Fibroblast of the aortic adventitia (primary cell): ENCODE measurements at places on chromosomes 7 and 10.

- DNase-seq: no peak
These were observed 47.7 kb upstream of the SFMBT2 start for GRCh38 chr10:7458556-7458955.

DNA sequence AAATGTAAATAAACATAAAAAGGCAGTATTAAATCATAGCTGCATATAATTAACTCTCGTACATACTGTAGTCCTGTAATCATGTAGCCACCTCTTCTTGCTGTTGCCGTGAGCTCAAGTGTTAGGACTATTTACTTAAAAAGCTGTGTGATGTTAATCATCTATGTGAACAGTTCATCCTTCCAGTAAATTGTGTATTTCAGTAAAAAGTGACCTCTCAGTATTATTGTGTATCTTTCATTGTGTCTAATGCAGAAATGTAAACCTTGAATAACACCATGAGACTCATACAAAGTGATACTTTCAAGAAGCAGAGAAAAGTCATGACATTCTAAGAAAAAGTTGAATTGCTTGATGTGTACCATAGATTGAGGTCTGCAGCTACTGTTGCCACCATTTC is 38.0 kb downstream of the ADD3 start:
- DNase-seq: no peak

DNA sequence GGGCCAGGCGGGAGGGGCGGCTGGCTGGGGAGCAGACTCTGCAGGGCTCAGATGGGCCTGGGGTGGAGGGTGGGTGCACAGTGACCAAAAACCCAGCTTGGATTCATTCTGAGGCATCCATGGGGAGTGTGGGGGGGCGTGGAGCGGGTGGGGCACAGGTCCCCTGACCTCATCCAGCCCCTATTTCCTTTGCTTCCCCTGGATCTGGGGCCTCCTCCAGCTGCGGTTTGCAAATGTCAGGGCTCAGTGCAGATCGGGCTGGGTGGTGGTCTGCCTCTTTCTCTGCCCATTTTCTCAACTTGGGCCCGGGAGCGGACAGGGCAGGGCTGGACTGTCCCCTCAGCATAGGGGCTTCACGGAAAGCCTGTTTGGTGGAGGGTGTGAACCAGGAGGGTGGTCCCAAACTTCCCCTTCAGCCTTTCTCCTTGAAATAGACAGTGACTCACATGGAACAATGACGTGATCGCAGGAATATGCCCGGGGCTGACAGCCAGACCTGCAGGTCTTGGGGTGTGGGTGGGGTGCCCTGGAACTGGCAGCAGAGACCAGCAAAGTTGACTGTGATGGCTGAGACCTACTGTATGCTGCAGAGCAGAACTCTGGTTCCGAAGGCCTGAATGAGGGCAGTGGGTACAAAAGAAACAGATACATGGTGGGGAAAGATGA is 72.9 kb upstream of the PODXL start:
- peak; percentile 73 for DNase-seq

DNA sequence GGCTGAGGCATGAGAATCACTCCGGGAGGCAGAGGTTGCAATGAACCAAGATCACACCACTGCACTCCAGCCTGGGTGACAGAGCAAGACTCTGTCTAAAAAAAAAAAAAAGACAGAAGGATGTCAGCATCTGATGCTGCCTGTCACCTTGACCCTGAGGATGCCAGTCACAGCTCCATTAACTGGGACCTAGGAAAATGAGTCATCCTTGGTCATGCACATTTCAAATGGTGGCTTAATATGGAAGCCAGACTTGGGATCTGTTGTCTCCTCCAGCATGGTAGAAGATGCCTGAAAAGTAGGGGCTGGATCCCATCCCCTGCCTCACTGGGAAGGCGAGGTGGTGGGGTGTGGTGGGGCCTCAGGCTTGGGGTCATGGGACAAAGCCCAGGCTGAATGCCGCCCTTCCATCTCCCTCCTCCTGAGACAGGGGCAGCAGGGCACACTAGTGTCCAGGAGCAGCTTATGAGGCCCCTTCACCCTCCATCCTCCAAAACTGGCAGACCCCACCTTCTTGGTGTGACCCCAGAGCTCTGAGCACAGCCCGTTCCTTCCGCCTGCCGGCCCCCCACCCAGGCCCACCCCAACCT is 1.3 kb downstream of the NOS3 start:
- no peak for DNase-seq

DNA sequence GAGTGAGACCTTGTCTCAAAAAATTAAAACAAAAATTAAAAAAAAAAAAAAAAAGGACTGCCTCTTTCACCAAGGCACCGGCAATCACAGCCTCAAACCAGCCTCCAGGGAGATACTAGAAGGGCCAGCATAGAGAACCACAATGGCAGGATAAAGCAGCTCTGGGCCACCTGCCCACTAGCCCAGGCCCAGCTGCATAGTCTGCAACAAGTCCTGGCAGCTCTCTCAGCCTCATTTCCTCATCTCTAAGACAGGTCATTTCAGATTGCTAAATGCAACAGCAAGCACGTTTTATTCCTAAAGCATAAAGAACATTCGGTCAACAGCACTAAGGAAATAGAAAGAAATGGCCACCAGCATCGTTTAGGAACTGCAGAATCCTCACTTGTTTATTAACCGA is 28.8 kb downstream of the XPNPEP1 start:
- DNase-seq: peak; percentile 98

- DNase-seq: no peak
These were observed 192.7 kb upstream of the NFE2L3 start for GRCh38 chr7:25959168-25959734.

- DNase-seq: no peak
These were observed 91.7 kb downstream of the PTPRE start for GRCh38 chr10:127998501-127999144.
